Glutamatergic neuron (in vitro differentiated cells): ENCODE measurements at places on chromosomes 5 and 9. TPM values are rescaled to one million over a fixed set of nuclear protein-coding genes. Genes with fewer than 3 reads are reported as not detected.

DNA sequence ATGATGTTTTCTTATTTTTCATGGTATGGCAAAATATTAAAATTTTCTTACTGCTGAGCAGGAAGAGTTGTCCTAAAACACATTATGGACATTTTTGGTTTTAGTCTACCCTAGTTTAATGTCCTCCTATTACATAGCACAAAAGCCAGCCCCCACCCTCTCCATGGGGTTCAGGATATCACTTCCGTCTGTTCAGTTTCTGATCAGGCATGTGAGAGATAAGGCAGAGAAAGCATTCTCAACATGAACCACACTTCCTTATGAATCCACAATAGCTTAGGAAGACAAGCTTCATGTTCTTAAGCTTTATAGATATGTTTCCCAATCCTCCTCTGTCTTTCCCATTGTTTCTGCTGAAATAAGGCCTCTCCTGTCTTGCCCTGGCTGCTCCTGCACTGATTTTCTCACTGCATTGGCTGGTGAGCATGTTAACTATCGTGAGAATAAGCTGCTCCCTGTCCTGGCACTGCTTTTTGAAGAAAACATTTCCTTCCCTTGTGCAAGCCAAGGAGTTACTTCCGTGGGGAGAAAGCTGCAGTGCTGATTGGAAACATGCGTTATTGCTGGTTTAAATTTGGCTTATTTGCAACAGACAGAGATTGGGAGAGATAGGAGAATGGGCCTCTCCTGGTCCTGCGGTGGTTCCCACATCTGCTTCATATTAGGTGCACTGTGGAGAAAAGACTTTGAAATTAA, 260.3 kb upstream of the RPS23 start:
- DNase-seq: no peak
- peaks cover 15% of the 10 kb centered on the region for H3K4me1 ChIP-seq
- no peak overlapping the region for H3K4me3 ChIP-seq
- peaks cover 2% of the 10 kb centered on the region for H3K27me3 ChIP-seq
- no peak overlapping the region for H3K27ac ChIP-seq
- H3K36me3 ChIP-seq: peaks cover 7% of the 10 kb centered on the region

The PAIP1 gene
- 127 TPM for total RNA-seq

DNA sequence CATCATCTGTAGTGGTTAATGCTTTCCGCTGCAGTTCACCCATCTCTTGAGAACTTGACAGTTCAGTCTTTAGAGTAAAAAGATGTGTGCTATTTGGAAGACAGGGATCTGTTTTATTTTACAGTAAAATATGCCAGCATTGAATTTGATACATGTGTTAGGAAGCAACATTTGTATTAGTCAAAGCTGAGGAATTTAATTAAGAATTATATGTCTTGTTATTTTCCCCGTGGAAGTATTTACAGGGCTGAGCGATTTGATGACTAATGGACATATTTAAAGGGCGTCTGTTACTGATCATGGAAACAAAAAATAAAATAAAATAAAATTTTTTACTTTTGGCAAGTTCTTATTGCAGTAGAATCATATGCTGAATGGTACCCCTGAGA, 101.3 kb downstream of the PAM start:
- H3K4me1 ChIP-seq: peaks cover 13% of the 10 kb centered on the region
- H3K27ac ChIP-seq: no peak overlapping the region
- H3K4me3 ChIP-seq: no peak overlapping the region

GRCh38 chr9:116792271-116792670, 105.2 kb downstream of the TRIM32 start:
- DNase-seq: peak; percentile 50
- peak overlapping the region; percentile 79 for H3K27ac ChIP-seq
- H3K4me3 ChIP-seq: peak overlapping the region; percentile 44
- peaks cover 28% of the 10 kb centered on the region for H3K4me1 ChIP-seq
- peaks cover 8% of the 10 kb centered on the region for H3K27me3 ChIP-seq

The EPB41L4A gene
- total RNA-seq: 125 TPM

DNA sequence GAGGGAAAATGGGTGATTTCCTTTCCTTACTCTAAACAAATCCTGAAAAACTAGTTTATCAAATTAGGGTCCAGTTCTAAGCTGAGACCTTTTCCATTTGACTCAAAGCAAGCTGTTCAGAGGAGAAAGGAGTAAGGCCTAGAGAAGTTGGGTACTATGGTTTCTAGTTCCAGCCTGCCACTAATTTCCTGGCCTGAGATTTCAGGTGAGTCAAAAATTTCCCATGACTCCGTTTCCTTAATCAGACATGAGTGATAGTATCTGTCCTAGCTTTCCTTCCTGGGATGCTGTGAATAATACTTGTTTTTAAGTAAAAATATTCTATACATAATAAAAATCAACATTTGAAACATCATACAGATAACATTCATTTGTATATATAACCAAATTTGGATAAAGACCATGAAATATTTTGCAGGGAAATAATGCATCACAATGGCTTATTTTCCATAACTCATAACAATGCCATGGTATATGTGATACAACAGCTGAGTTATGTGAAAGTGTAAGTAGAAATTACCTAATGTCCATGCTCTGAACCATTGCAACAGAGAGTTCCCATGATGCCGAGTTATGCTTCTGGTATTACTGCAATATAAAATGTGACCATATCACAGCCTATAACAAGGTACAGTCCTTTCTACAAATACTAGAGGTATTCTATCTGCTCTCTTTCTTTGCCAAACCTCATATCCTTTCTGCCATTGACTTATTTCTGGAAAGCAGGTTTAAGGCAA, 142.7 kb downstream of the MLLT3 start:
- DNase-seq: no peak
- H3K36me3 ChIP-seq: no peaks in the 10 kb centered on the region

The SPATA31E1 gene
- 0.71 TPM for total RNA-seq

GRCh38 chr9:119938871-119939270, 569.6 kb upstream of the BRINP1 start:
- no peak overlapping the region for H3K27ac ChIP-seq
- DNase-seq: no peak
- H3K27me3 ChIP-seq: no peaks in the 10 kb centered on the region
- H3K36me3 ChIP-seq: no peaks in the 10 kb centered on the region
- no peak overlapping the region for H3K4me3 ChIP-seq

The TMC1 gene
- total RNA-seq: not detected

DNA sequence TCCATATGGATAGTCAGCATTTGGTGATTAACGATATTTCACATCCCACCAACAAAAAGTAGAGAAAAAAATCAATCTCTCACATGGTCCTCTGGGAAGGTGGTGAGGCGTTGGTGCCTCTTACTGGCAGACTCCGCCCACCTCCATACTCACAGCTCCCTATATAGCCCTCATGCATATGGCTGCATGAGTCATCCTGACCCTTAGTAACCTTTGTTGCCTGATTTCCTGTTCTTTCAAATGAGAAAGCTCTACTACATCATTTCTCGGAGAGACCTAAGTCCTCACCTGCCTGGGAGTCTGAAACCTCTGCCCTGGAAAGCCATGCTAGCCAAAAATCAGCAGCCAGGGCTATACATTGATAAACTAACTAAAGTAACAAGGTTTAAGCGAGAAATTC, 33.3 kb upstream of the ABCA1 start:
- peak; percentile 63 for DNase-seq
- no peaks in the 10 kb centered on the region for H3K36me3 ChIP-seq
- H3K27ac ChIP-seq: peak overlapping the region; percentile 98
- peak overlapping the region; percentile 65 for H3K4me3 ChIP-seq
- H3K4me1 ChIP-seq: peaks cover 26% of the 10 kb centered on the region

- H3K27ac ChIP-seq: no peak overlapping the region
- peaks cover 3% of the 10 kb centered on the region for H3K36me3 ChIP-seq
- H3K4me3 ChIP-seq: no peak overlapping the region
- H3K4me1 ChIP-seq: no peaks in the 10 kb centered on the region
These were observed 138.6 kb downstream of the ENTREP1 start for GRCh38 chr9:69463497-69464068.

DNA sequence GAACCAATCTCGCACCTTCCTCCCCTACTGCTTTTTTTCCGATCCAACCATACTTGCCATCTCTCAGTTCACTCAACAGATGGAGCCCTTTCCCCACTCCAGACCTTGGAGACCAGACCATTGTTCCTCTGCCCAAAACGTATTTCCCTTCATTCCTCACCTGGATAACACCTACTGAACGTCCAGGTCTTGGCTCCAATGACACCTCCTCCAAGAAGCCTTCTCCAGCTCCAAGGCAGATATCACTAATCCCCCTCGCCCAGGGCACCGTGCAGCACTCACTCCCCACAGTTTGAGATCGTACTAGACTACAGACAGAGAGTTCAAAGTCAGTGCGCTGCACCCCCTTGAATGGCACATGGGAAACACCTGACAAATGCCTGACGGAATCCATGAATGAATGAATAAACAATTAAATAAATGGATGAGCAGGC, 47.1 kb upstream of the AKNA start:
- no peak overlapping the region for H3K27ac ChIP-seq
- no peaks in the 10 kb centered on the region for H3K4me1 ChIP-seq
- H3K4me3 ChIP-seq: no peak overlapping the region
- H3K36me3 ChIP-seq: no peaks in the 10 kb centered on the region
- H3K27me3 ChIP-seq: no peaks in the 10 kb centered on the region

DNA sequence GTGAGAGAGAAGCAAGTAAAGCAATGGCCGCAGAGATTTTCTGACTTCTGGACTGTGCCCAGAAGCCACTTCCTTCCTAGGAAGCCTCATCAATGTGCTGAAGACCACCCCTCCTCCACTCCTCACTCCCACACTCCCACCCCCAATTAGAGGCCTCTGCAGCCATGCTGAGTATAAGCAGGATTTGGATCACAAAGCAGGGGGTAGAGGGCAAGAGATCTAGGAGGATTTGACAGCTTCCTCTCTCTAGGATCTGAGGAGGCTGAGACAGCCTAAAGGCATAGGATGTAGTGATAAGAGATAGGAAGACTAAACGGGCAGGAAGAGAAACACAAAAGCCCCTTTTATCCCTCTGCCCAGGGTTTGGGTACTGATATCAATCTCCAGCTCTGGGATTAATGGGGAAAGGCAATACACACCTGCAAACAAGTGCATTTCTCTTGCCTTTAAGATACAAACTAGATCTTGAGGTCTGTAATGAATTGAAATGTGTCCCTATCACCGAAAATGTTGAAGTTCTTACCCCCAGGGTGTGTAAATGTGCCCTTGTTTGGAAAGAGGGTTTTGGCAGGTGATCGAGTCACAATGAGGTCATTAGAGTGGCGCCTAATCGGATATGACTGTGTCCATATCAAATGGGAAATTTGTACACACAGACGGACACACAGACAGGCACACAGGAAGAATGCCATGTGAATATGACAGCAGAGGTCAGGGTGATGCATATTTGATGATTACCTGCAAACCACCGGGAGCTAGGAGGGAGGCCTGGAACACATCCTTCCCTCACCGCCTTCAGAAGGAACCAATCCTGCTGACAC, 28.5 kb downstream of the KCNV2 start:
- no peak overlapping the region for H3K27ac ChIP-seq
- H3K27me3 ChIP-seq: no peaks in the 10 kb centered on the region
- H3K4me3 ChIP-seq: no peak overlapping the region
- no peaks in the 10 kb centered on the region for H3K4me1 ChIP-seq
- DNase-seq: no peak

DNA sequence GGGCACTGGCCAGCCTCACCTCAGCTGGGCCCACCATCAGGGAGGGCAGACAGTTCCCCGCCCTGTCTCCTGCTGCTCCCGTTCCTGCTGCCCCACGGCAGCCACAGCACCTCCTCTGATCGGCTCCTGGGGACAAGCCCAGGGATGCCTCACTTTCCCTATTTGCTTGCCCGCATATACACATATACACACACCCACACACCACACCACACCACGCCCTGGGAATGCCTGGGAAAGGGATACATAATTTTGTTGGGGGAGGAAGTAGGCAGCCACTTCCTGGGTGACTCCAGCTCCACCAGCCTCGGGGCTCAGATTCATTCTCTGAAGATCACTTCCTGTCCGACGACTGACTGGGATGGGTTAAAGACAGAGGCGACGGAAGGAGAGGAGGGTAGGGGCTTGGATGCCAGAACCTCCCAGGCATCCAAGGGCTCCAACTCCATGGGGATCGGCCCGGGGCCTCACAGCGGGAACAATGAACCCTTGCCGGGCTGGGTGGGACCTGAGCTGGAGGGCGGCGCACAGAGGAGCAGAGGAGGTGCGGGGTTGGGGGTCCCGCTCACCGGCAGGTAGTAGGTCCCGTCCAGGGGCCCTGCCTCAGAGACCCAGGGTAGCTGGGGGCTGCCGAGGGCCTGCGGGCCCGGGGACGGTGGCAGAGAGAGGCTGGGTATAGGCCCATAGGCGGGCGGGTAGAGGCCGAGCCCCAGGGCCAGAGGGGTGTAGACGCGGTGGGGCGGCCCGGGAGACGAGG, 2.0 kb upstream of the MZB1 start:
- H3K27ac ChIP-seq: no peak overlapping the region
- H3K4me3 ChIP-seq: no peak overlapping the region
- H3K4me1 ChIP-seq: peaks cover 3% of the 10 kb centered on the region
- H3K27me3 ChIP-seq: peaks cover 14% of the 10 kb centered on the region
- no peak for DNase-seq

- peaks cover 38% of the 10 kb centered on the region for H3K4me1 ChIP-seq
- peaks cover 6% of the 10 kb centered on the region for H3K27me3 ChIP-seq
- no peak overlapping the region for H3K4me3 ChIP-seq
- peak overlapping the region; percentile 31 for H3K27ac ChIP-seq
- no peaks in the 10 kb centered on the region for H3K36me3 ChIP-seq
These were observed 62.1 kb downstream of the PDE4D start for GRCh38 chr5:59831326-59832010.

The ZDHHC11B gene
- 42.8 TPM for total RNA-seq

GRCh38 chr5:98268162-98268860, 505.2 kb upstream of the RGMB start:
- H3K4me3 ChIP-seq: no peak overlapping the region
- peaks cover 2% of the 10 kb centered on the region for H3K27me3 ChIP-seq
- no peak for DNase-seq
- no peaks in the 10 kb centered on the region for H3K36me3 ChIP-seq
- H3K4me1 ChIP-seq: no peaks in the 10 kb centered on the region

- H3K27me3 ChIP-seq: no peaks in the 10 kb centered on the region
- no peak overlapping the region for H3K27ac ChIP-seq
- no peak overlapping the region for H3K4me3 ChIP-seq
- no peaks in the 10 kb centered on the region for H3K36me3 ChIP-seq
These were observed 117.7 kb downstream of the HOMER1 start for GRCh38 chr5:79396265-79396664.

- H3K4me3 ChIP-seq: no peak overlapping the region
- no peak overlapping the region for H3K27ac ChIP-seq
- DNase-seq: no peak
These were observed 47.3 kb downstream of the TRIO start for GRCh38 chr5:14190194-14191164.

- no peaks in the 10 kb centered on the region for H3K27me3 ChIP-seq
- DNase-seq: no peak
- H3K27ac ChIP-seq: no peak overlapping the region
- no peak overlapping the region for H3K4me3 ChIP-seq
- H3K36me3 ChIP-seq: no peaks in the 10 kb centered on the region
- no peaks in the 10 kb centered on the region for H3K4me1 ChIP-seq
These were observed 312.5 kb downstream of the CETN3 start for GRCh38 chr5:90097082-90097477.

GRCh38 chr9:12748016-12748415, 26.8 kb upstream of the LURAP1L start:
- no peaks in the 10 kb centered on the region for H3K36me3 ChIP-seq
- no peaks in the 10 kb centered on the region for H3K4me1 ChIP-seq
- no peak overlapping the region for H3K27ac ChIP-seq
- no peak for DNase-seq
- no peak overlapping the region for H3K4me3 ChIP-seq
- H3K27me3 ChIP-seq: no peaks in the 10 kb centered on the region
